ENCODE measurements at places on chromosomes 7 and 10.

GRCh38 chr7:94307399-94308048, 87.2 kb upstream of the COL1A2 start:
- no peak for DNase-seq

GRCh38 chr10:95437669-95438068, 123.5 kb downstream of the SORBS1 start:
- no peak for DNase-seq

- no peak for DNase-seq
Observed at GRCh38 chr7:23490357-23491135, 20.3 kb upstream of the IGF2BP3 start.

- no peak for DNase-seq
Observed at GRCh38 chr7:156942708-156943090, 6.8 kb upstream of the NOM1 start.

DNA sequence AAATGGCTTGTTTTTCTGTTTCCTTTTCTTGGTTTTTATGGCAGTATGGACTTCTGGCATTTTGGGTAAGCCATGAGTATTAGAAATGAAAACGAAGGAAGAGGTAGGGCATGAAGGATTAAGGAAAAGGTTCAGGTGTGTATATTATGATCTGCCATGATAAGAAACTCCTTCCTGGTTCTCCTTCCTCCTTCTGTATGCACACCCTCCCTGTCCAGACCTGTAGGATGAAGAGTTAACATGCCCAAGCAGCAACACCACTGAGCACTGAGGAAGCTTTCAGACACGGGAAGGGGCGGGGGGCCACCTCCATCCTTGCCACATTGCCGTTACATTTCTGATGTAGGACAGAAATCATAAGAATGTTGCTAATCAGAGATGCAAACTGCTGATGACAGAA, 361.0 kb upstream of the ZMIZ1 start:
- no peak for DNase-seq

- no peak for DNase-seq
Observed at GRCh38 chr10:70324339-70324861, 40.6 kb upstream of the NPFFR1 start.

- no peak for DNase-seq
Observed at GRCh38 chr10:89613582-89613981, 31.5 kb downstream of the PANK1 start.

DNA sequence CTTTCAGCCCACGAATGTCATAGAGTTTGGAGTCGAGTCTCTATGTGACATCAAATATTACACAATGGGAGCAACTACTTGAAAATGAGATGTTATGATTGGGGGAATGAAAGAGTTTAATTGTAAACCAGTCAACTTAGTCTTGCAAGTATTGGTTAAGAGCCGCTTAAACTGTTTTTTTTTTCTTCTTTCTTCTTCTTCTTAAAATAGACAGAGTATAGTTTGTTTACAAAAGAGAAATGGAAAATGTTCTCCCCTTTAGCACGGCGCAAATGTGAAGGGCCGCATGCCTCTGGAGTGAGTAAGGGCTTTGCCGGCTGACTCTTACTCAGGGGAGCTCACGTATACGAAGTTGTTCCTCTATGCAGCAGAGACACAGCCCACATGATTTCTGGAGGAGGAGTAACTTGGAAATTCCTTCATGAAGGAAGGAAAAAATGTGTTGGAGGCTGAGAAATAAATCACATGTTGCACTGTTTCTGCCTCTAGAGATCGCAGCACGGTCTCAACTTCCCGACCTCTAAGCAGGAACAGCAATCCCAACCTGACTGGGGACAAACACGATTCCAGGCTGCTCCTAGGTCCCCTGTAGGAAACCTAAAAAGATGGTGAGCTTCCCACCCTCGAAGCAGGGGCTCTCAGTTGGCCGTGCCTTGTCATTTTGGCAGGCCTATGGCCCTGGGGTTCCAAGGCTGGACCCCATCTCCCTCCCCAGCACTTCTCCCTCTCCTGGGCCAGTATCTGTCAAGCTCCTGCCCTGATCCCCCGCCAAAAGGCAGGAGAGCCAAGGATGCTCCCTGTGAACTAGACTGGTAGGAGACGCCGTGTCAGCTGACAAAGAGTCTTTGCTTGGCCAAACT, 44.8 kb downstream of the MYOF start:
- no peak for DNase-seq

- no peak for DNase-seq
Observed at GRCh38 chr10:75166623-75166972, 44.0 kb upstream of the VDAC2 start.

GRCh38 chr7:111164442-111164841, 73.5 kb downstream of the LRRN3 start:
- DNase-seq, result no peak

DNA sequence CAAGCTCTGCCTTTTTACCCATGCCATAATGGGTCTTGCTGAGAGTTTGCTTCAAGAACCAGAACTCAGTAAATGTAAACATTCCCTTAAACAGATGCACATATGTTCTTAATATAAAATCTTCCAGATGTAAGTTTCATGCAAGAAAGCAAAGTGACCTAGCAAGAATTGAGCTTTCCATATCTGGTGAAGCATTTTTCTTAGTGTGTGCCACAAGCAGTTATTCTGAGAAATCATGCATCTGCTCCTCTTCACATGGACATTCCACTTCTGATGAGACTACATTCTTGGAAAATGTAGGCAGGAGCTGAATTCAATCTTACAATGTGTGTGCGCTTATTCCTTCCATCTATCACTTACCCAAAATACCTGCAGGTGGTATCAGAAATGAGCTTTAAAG, 227.8 kb upstream of the LRRTM3 start:
- DNase-seq, result no peak

DNA sequence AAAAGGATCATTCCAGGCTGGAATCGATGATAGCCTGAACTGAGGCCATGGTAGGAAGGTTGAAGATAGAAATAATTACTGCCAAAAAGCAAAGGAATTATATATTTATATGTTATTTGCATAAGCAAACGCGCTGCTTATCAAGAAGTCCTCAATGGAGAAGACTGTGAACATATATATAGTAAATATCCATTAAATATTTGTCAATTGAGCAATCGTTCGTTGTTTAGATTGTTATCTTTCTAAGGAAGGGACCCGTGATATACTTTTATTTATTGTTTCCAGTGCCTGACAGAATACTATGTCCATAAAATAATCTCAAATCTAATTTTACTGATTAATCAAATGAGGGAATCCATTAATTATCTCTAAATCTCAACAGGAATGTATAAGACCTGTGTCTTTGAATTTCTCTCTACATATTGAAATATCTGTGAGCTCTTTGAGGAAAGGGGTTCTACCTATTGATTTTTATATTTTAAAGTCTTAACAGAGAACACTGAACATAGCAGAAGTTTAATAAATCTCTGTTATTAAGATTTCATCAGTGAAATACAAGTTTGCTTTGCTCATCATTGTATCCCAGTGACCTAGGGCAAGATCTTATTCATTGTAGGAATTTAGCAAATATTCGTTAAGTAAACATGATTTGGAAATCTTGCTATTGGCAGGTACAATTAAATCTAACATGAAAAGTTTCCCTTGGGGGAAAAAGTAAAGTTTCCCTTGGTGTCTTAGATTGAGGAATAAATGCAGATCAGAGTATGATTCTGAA, 12.0 kb upstream of the HERC4 start:
- DNase-seq, result no peak

GRCh38 chr10:61890430-61890829, 11.1 kb upstream of the ARID5B start:
- DNase-seq, result no peak

GRCh38 chr7:116185956-116186355, 24.4 kb upstream of the TES start:
- no peak for DNase-seq

DNA sequence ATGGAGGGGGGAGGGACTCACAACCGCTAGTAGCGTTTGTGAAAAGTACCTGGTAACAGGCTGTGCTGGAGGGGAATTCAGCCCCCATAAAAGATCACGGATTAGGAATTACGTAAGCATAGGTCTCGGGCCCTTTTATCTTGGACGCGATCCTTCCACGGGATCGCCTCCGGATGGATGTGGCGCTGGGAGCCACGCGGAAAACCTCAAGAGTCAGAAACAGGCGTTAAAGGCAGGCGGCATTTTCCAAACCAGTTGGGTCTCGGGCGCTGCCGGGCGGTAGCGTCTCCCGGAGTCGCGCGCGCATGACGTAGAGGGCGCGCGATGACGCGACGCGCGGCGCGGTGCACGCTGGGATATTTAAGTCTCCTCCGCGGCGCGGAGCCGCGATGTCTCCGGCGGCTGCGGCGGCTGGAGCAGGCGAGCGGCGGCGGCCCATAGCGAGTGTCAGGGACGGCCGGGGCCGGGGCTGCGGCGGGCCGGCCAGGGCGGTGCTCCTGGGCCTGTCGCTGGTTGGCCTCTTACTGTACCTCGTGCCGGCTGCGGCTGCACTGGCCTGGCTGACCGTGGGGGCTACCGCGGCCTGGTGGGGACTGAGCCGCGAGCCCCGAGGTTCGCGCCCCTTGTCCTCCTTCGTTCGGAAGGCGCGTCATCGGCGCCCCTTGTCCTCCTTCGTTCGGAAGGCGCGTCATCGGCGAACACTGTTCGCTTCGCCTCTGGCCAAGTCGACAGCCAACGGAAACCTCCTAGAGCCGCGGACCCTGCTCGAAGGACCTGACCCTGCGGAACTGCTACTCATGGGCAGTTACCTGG, at the start of gene POM121:
Gene POM121 (plus strand): TSS at position 363 of the 813 bp plus-strand sequence. CDS start 27 bp downstream, at position 390.
- peak; percentile 22 for DNase-seq

- DNase-seq, result no peak
Observed at GRCh38 chr10:61791216-61791615, 110.3 kb upstream of the ARID5B start.

DNA sequence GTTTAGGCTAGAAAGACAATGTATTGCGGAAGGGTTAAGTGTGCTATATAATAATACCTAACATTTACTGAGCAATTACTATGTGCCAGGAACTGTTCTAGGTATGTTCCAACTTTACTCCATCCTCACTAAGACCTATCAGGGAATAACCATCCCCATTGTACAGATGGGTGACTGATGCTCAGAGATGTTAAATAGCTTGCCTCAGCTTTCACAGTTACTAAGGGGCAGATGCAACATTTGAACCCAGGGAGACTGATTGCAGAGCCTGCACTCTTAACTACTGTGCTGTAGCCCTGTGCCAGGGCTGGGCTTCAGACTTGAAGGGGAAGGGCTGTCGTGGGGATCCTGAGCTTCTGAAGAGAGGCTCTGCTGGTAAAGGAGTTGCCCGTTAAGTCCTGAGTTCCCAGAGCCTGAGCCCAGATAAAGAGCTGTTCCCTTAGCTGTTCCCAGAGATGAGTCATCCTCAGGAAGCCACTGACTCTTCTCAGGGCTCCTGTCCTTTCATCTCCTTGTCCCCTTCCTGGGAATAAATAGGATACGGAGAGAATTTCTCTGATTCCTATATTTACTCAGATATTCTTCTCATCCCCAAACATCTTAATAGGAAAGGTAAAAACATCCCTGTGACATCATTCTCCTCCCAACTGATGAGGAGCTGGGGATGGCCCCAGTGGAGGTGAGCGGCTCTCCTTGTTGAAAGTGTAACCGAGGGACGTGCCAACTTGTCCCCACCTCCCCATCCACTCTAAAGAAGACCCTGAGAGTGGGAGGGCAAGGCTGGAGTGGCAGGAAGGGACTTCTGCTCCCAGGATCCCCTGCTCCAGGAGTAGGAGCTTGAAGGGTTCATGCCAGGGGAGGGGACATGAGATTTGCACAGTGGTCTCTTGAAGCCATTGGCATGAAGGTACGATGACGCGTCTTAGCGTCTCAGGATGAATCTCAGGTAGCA, 28.0 kb upstream of the HABP2 start:
- DNase-seq, result no peak

- no peak for DNase-seq
Observed at GRCh38 chr7:44638611-44639557, 32.5 kb downstream of the OGDH start.

GRCh38 chr7:141654551-141654950, 47.4 kb downstream of the DENND11 start:
- no peak for DNase-seq

- no peak for DNase-seq
Observed at GRCh38 chr10:23917251-23917840, 291.6 kb upstream of the KIAA1217 start.

DNA sequence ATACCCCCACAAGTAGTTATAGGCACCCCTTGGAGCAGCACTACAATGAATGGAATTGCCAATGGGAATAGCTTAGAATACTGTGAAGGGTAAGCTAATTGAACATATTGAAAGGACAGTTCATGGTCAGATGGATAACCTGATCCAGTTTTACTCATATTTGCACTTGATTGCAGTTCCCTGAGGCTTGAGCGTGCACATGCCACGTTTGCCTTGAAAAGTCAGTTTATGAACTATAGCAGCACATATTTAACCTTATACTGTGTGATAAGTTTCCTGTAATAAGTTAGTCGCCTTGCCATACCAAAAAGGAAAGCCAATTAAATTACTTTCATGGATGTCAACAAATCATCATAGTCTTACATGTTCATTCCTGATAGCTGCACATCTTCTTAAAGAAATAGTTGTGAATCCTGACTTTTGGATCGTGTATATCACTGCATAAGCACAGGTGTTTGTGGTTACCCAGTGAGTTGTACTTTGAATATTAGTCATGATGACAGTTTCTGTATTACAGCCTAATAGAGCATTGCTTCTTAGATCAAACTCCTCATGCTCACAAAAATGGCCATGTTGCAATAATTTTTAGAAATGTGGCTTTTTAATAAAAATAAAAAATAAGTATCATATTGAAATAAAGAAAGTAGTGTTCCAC, 21.6 kb downstream of the DNTT start:
- no peak for DNase-seq

GRCh38 chr7:156898938-156899337, 6.0 kb upstream of the LMBR1 start:
- no peak for DNase-seq

DNA sequence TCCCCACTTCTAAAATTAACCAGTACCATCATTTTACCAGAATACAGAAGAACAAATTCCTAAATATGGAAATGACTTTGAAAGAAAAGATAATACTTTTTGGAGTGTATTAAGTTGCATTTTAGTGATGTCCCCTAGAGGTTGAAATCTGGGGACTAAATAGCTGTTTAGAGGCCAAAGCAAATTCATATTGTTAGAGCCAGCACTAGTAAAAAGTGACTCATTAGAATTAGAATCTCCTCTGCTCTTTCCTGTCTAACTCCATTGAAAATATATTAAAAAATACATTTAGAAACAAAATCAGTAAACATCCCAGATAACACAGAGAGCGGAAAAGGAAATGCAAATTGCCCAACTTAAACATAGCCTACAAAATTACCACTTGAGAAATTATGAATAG, 1189.6 kb upstream of the C7orf33 start:
- no peak for DNase-seq

- DNase-seq, result no peak
Observed at GRCh38 chr10:2414039-2414438, 653.3 kb upstream of the PFKP start.

- no peak for DNase-seq
Observed at GRCh38 chr10:16116404-16117304, 256.3 kb upstream of the MINDY3 start.

Measured in cortex of kidney (tissue), 1 donor.